ENCODE measurements at places on chromosomes 3 and 15.

GRCh38 chr3:108322352-108322751, 26.0 kb downstream of the HHLA2 start:
- peak; percentile 44 for DNase-seq

DNA sequence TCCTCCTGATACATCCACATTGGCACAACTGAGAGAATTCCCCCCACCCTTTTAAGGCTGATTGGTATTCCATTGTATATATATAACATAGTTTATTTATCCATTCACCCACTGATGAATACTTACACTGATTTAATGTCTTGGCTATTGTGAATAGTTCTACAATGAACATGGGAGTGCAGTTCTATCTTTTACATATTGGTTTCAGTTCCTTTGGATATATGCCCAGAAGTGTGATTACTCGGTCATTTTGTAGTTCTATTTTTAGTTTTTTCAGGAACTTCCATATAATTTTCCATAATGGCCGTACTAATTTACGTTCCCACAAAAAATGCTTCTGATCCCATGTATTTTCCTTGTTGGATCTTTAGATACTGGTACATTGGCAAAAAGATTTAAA, 135.3 kb downstream of the FMN1 start:
- DNase-seq, result no peak

DNA sequence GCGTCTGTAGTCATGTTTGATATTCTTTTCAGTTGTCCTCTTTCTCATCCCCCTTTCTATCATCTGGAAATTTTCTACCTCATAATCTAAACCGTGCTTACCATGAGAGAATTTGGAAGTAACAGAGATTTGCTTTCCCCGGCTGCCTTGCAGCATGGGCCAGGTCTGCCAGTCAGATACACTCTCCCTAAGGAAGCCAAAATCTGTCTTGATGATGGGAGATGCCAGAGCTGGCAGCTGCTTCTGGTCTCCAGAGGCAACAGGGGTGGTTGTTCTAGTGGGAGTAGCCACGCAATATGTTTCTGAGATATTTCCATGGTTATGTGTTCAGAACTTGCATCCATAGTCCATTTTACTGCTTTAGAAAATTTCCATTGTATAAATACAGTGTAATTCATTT, 218.9 kb upstream of the RORA start:
- no peak for DNase-seq

DNA sequence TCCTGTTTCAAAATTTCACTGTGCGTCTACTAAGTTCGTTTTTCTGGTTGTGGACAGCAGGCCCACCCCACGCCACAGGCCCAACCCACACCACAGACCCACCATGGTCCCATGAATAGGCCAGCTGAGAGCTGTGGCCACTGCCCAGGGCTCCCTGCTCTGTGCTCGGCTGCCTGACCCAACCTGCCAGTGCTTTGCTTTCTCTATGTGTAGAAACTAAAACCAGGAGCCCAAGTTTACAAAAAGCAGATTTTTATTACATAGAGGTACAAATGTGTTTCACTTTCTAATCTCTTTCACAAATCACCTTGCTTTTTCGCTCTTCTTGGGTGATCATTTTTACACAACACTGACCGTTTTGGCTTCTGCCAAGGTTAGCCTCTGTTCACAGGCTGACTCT, 69.1 kb downstream of the HERC2 start:
- DNase-seq, result no peak

DNA sequence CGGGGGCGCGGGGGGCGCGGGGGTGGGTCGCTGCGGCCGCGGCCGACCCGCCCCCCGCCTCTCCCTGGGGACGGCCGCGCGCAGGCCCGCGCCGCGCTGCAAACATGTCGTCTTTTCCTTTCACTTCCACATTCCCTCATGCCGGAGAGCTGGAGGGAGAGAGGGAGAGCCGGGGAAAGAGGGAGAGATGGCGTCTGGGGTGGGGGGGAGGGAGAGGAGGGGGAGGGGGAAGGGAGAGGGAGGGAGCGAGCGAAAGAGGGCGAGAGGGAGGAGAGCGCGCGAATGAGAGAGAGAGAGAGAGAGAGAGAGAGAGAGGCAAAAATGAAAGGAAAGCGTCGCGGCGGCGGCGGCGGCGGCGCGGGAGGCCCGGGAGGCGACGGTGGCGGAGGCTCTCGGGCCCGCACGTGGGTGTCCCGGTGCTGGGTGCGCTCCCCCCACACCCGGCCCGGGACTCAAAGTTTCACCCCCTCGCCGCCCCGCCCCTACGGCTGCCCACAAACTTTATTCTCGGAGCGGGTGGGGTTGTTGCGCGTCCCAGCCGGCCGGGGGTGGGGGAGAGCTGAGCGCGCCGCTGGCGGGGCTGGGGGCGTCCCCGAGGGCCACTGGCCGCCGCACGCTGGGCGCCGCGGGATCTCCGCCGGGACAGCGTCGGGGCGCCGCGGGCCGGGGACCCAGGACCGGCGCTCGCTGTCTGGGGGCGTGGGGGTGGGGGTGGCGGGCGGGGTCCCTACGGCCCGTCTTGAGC, 731 bp downstream of the ZNF710 start:
- peak; percentile 78 for DNase-seq

DNA sequence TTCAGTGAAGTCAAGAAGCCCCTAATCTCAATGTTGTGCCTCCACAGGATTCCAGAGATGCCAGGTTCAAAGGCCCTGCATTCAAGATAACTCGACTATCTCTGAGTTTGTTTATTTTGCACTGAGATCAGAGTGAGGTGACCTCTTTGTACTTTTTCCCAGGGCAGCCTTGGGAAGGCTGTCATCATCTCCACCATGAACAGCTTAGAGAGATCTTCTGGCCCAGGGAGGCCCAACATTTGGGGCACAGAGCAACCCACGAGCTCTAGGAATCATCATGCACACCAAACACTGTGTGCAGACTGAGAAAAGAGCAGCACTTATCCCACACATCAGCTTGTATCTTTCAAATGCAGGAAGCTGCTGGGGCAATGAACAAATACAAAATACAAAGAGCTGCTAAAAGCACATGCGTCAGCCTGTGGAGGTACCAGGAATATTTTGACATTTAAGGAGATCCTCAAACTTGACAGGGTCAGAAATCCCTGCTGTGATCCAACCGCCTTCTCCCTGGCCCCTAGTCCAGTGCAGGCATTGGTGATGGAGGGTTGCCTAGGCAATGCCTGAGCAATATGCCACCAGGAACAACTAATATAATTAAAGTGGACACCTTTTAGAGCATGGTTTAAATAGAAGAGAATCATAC, 33.6 kb downstream of the TRIM42 start:
- DNase-seq, result no peak

- no peak for DNase-seq
These were observed 2.9 kb upstream of the MYL3 start for GRCh38 chr3:46866032-46866595.

DNA sequence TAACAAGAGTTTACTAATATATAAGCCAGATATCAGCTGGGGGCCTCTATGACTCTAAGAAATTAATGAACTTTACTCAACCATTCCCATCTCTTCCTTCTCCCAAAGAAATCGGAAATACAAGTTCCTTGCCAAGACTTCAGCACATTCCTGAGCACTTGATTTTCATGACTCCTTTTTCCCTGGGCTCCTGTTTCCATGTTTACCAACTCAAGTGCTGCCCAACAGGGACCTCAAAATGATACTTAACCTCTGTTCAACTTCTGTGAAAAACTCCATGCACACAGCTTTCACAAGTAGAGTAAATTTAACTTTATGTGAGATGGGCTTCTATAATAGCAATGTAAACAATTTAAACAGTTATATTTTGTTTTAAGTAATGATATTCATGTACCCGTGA, 315.8 kb upstream of the CDIN1 start:
- DNase-seq, result no peak

DNA sequence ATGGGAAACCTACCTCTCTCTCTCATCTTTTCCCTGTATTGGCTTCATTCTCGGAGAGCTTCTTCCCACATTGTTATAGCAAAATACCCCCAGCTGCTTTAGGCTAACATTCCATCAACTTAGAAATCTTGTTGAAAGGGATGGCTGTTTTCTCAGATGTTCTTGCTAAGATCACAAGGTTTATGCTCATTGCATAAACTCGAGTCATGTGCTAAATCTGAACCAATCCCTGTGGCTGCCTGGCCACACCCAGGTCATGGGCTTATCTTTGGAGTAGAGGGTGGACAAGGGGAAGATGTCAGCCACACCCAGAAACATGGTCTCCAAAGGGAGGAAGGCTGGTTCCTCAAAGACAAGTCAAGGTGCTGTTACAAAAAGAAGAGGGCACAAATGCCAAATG, 150.6 kb upstream of the UMPS start:
- no peak for DNase-seq

- DNase-seq, result no peak
These were observed 207.3 kb downstream of the SQOR start for GRCh38 chr15:45842151-45842550.

DNA sequence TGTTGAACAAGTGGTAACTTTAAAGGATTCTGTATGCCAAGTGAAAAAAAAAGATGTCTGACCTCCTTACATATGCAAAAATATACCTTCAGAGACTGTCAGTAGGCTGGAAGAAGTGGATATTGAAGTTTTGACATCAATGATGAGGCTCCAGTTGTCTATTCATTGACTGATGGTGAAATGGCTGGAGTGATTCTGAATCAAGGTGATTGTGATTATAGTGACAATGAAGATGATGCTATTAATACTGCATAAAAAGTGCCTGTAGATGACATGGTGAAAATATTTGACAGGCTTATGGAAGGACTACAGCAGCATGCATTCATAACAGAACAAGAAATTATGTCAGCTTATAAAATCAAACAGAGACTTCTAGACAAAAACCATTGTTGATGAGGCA, 4.1 kb downstream of the CCR8 start:
- no peak for DNase-seq

DNA sequence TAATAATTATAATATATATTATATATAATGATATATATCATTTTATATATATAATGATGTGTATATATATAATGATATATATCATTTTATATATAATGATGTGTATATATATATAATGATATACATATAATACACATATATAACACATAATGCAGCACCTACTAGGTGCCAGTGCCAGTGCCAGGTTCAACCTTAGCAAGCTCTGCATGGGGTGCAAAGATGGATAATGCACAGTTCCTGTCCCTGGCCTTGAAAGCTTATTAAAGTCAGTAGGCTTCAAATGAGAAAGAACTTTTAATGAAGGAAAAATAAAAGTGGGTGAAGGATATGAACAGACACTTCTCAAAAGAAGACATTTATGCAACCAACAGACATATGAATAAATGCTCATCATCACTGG, 192.7 kb upstream of the SLC2A2 start:
- DNase-seq, result no peak

- no peak for DNase-seq
These were observed 246.0 kb upstream of the CBLB start for GRCh38 chr3:106114848-106115247.

DNA sequence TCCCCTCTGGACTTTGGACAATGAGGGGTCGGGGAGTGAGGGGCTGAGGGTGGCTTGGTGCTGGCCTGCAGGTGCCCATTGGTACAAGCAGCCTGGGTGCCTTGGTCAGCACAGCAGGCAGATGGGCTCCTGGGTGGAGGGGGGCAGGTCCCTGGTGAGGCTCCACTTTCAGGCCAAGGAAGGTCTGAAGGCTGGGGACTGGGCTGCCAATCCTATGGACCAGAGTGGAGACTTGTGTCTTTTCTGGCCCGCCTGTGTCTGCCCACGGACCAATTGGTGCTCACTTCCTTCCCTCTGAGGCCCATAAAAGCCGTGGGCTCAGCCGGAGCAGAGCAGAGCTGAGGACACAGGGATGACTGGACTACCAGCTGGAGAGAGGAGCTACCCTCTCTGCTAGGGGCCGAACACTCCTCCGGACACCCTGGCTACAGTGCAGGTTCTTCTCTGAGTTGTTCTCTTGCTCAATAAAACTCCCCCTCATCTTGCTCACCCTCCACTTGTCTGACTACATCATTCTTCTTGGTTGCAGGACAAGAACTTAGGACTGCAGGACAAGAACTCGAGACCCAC, 31.9 kb upstream of the IREB2 start:
- no peak for DNase-seq

- no peak for DNase-seq
These were observed 276.3 kb upstream of the ARRDC4 start for GRCh38 chr15:97684249-97684648.

DNA sequence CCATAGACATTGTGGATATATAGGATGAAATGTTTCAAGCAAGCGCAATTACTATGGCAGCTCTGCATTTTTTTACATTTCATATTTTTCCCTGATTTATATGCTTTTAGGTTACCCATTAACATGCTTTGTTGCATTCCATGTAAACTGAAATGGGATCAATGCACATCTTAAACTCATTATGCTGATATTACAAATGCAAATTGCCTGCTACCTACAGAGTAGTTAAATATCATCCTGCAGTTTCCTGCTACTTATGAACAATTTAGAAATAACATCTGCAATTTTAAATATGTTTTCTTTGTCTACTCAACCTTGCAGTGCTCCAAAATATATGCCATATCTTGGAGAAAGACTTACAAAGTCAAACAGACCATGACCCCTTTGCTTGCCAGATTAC, 526.9 kb upstream of the NECTIN3 start:
- no peak for DNase-seq

DNA sequence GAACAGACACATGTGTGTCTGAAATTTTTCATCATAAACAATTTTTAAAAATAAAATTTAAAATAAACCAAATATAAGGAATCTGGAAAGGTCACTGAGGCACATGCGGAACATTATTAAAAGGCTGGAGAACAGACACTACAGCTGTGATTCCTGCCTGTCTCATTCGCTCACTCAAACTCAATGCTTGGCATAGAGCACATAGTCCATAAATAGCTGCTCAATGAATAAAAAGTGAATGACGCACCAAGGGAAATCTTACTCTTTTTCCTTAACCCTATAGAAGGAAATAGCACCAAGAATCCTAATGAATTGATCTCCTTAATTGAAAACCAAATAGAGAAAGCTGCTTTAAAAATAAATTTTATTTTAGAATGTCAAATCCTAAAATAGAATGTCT, 98.4 kb downstream of the FSIP1 start:
- no peak for DNase-seq

DNA sequence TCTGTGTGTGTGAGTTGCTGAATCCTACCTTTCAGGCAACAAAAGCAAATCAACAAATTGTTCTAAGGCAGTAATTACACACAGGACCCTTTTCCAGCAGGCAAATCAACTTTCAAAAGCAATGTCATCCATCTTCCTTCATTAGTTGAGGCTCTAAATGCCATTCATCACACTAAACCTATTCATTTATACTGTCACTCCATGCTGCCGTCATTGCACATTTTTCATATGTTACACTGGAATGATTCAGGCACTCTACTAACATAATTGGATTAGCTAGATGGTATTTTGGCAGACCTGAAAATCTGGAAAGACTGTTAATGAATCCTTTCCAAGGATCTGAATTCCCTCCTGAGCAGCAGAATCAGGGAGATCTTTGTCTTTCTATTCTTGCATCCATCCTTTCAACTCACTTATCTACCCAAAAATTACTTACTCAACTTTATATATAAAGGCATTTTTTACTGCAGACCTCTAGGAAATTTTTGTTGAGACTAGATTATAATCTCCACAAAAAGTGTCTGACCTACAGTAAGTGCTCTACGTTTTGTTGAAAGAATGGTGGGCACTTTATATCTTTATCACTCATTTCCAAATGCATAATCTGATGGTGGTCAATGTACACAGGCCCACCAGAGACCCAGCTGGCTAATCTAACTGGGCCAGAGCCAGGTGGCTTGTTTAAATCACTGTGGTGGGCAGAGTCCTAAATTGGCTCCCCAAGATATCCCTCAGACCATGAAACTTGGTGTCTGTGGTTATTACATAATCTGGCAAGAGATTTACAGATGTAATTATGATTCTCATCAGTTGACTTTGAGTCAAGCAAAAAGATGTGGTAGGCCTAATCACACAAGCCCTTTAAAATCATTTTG, 25.0 kb downstream of the MIX23 start:
- DNase-seq, result no peak

GRCh38 chr3:186057594-186057993, 51.3 kb downstream of the ETV5 start:
- DNase-seq, result no peak

Data from activated CD4-positive, alpha-beta memory T cell treated with anti-CD3 and anti-CD28 coated beads for 36 hours (primary cell).